ENCODE measurements at places on chromosomes 6 and 20.

GRCh38 chr6:33418690-33419291 lies 884 bp upstream of the CUTA start:
- no peak for DNase-seq

GRCh38 chr20:20407891-20408805 lies 40.2 kb downstream of the INSM1 start:
- DNase-seq: no peak

DNA sequence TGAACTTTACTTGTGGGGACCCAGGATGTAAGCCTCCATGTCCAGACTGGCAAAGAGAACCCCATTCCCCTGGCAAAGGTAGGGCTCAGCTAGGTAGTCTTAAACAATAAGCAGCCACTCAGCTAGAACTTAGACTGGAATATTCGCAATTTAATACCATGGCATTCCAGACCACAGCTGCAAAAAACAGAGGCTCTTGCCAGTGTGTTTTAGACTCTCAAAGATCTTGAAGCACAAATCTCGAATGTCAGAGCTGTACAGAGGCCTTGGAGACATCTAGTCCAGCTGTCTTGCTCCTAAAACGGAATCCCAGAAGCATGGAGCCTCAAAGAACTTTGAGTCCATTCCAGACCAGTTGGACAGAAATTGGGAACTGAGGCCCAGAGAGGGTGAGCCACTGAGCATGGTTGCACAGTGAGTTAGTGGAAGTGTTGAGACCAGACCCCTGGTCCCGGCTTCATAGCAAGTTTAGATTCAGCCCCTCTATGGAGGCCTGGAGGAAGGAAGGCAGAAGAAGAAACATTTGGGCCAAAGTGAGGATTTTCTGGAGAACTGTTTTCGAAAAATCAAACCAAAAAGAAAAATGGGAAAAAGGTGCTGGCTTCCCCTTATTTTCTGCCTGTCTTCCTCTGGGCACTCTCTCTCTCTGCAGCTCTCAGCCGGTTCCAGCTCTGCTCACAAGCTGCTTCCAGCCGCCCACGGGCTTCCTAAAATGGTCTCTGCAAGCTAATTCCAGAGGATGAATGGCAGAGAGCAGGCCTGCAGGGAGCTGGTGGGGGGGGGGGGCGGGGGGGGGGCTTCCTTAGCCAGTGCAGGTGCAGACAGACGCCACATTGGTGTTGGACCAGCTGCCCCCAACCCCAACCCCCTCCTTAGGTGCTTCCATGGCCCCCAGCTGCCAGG lies 32.4 kb downstream of the AAR2 start:
- DNase-seq: no peak

DNA sequence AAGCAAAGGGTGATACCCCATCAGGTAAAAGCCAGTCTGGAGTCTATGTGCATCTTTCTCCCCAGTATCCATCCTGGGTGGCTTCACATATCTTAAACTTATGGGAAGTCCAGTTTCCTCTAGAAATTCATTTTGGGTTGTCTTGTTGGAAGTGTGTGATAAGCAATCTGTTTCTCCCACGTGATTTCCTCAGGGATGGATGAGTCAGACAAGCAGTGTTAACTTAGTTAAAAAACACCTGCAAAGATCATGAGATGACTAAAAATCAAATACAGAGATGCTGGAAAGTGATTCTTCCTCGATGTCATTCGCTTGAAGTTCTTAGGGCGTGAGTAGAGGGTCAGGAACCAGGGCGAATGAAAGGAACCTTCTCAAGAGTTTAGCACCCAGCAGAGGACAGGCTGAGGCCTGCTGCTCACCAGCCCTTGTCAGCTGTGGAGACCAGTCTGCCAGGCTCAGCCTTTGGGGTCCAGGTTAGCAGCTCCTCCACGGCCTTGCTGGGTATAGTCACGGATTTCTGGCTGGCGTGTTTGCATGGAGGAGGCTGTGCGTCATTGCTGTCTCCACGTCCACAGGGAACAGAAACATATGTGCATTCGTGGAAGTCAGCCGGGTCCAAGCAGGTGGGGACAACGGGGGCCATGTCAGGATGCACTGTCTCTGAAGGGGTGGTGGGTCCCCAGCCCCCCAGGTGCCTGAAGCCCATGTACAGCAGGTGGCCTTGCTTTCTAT lies 2.8 kb upstream of the PNPLA1 start:
- no peak for DNase-seq

- no peak for DNase-seq
Measured at GRCh38 chr20:13356591-13356990, 135.5 kb downstream of the ISM1 start.

DNA sequence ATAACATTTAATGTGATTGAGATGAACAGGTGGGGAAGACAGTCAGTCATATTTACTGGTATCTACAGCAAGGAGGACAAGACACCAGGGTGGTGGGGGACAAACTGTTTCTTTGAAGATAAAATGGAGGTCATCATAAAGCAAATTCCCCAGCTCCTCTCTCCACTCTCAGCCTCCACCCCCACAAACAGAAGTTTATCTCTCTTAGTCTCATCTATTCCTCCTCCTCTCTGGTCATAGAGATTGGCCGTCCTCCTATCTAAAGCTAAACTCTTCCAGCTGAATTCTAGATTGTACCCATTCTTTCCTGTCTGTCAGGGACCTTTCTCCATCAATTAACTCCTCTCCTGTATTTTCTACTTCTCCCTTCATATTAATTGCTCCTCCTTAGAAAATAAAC lies 71.1 kb downstream of the KIF6 start:
- no peak for DNase-seq

DNA sequence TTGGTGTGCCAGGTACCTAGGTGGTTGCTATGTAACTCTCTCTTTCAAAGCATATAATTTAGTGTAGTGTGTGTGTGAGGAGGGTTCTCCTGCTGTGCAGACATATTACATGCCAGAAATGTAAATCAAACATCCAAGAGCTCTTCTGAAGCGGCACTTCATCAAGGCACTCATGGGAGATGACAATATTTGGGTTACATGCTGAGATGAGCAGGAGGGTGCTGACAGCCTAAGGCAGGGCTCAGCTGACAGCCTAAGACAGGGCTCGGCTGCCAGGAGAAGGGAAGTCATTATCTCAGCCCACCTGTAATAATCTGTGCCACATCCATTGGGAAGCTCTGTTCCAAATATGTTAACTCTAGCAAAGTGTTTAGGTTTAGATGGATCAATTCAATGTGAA lies 39.1 kb downstream of the ADGRF5 start:
- no peak for DNase-seq

GRCh38 chr6:91435630-91436029 lies 848.8 kb upstream of the MAP3K7 start:
- DNase-seq: no peak

DNA sequence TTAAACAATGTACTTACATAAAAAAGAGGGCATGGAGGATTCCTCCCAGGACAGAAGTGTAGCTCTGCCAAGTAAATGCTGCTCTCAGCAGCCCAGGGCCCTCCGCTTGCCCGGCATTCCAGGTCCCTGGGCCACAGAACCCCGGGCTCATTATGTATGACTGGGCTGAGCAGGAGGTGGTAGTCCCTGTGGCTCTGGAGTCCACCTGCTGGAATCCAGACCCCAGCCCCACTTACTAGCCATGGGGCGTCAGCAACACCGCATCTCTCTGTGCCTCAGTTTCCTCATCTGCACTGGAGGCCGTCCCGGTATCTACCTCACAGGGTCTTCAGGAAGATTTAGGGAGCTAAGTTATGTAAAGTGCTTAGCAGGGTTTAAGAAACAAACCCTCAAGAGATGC lies 55.4 kb downstream of the PSMG4 start:
- no peak for DNase-seq

- DNase-seq: no peak
Measured at GRCh38 chr6:38364775-38365174, 275.0 kb downstream of the BTBD9 start.

- DNase-seq: no peak
Measured at GRCh38 chr6:53828966-53829697, 34.3 kb downstream of the LRRC1 start.

- DNase-seq: no peak
Measured at GRCh38 chr20:63697868-63698545, 1.6 kb downstream of the TNFRSF6B start.

DNA sequence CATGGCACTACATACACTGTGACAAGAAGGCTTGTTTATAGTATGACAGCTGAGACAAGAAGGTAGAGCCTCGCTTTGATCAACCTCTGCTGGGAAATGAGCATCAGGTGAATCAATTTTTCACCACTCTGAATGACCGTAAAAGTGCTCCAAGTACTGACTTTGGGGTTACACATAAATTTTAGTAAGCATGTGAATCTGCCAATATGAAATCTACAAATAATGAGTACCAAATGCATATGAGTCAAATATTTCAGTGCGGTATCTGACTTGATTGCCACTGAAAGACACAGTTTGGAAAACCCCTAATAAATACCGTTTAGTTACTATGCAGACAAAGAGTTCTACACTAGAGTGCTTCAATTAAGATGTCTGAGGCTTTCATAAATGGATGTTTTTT lies 77.8 kb downstream of the ATG5 start:
- DNase-seq: no peak

DNA sequence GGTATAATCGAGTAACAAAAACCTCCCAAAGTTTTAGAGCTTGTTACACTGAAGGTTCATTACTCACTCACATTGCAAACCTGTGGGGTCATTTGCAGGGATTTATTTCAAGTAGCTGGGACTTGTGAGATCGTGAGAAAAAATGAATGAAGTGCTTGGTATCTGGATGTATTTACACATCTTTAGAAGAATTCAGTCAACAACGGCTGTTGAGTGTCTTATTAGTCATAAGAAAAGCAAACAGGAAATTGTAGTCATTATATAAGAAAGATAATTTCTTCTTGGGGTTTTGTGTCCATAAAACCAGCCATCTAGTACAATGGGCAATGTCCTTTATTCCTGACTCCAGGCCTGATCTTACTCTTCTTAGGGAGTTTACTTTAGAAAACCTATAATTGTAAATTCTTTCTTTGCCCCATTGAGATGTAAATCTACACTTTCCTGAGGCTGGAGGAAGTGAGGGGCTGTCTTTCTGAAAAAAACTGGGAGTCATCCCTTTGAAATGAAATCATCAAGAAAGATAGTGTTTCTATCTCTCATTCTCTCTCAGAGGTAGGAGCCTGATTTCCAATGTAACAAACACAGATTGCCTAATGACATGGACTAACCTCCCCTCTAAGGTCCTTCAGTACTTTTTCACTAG lies 202.5 kb upstream of the ASCC3 start:
- no peak for DNase-seq

GRCh38 chr6:32045811-32046449 lies 7.7 kb downstream of the CYP21A2 start:
- DNase-seq: no peak

- DNase-seq: no peak
Measured at GRCh38 chr20:63238514-63239125, 2.9 kb downstream of the BIRC7 start.

DNA sequence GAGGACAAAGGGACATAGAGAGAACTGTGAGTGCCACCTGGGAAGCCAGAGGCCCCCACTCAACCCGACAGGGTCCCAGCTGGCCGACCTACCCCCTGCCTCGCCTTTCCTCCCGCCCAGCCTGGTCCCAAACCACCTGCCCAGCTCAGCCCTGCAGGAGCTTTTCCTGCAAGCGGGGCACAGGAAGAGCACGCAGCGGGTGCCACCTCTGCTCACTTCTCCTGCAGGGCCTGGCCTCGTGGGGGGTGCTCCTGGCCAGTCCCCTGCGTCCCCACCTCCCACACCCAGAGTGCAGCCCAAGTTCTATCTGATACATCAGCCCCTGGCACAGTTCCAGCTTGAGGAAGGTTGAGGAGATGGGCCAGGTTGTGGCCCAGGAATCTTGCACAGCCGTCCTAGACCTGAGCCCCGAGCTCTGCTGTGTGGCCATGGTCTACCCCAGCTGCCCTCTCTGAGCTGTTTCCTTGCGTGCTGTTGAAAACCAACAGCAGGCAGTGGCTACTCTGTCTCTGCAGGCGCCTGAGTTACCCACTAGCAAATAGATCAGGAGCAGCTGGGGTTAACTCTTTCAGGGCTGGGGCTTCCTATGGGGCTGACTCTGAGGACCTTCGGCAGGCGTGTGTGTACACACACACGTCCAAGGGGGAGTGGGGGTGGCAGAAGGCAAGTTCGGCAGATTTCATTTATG lies 1.7 kb downstream of the NECAB3 start:
- DNase-seq: no peak

DNA sequence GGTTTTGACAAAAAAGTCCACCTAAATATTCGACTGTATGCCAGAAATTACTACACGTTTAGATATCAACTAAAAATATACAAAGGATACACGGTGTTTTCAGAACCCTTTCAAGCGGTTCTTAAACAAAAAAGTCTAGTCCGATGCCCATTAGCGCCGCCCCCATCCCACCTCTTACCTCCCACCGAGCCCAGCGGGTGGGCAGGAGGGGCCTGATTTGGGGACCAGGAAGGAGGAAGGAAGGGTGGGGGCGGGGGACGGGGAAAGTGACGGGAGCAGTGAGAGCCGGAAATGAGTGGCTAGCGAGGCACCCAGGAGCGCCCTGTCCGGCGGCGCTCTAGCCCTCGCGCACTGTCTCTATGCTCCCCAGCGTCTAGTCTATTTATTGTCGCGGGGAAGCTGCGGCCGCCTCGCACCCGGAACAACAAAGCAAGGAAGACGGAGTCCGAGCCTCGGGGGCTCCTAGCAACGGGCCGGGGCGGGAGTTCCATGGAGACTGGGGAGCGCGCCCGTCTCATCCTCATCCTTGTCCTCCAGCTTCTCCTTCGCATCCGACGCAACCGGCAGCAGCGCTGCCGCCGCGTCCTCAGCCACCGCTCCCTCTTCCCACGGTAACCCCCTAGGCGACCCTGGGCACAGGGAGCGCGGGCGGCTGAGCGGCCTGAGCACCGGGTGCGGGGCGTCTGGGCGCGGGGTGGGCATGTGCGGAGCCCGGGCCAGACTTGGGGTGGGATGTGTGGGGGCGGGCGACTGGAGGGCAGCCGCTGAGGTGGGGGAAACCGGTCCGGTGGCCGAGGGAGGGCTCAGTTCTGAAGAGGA lies at the start of gene TBPL1:
Gene TBPL1, plus strand, starts transcription at position 410 of the 819 bp plus-strand sequence. CDS start 26,902 bp downstream, outside the sequence.
- peak; percentile 96 for DNase-seq

DNA sequence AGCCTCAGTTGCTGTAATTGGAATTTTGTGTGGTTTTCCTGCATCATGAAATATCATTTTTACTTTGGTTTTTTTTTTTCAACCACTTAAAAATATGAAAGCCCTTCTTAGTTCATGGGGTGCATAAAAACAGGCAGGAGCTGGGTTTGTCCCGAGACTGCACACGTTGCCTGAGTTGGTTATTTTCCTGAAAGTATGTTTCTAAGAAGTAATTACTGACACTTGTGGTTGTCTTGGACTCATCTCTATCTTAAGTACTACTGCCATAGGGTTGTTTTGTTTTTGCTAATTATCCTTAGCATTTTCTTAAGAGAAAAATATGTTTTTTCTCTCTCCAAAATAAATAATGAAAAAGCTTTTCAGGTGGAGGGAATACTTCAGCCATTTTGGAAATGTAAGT lies 40.1 kb downstream of the FAM120B start:
- no peak for DNase-seq

DNA sequence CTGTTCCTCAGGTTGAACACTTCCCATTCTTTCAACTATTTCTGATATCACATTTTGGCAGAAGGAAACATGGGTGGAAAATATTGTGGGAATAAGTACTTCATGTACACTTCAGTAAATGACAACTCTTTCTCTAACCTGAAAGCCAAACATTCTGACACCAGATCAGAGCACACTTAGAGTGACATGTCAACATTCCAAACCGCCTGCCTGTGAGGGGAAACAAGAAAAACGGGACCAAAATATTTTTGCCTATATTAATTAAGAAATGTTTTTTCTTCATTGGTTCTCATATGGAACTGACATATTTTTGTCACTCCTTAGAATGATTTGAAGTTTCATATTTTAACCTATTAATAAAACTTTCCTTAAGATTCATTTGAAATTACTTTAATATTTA lies 483.1 kb downstream of the MAFB start:
- no peak for DNase-seq
